ENCODE measurements at places on chromosomes 11 and 22.

DNA sequence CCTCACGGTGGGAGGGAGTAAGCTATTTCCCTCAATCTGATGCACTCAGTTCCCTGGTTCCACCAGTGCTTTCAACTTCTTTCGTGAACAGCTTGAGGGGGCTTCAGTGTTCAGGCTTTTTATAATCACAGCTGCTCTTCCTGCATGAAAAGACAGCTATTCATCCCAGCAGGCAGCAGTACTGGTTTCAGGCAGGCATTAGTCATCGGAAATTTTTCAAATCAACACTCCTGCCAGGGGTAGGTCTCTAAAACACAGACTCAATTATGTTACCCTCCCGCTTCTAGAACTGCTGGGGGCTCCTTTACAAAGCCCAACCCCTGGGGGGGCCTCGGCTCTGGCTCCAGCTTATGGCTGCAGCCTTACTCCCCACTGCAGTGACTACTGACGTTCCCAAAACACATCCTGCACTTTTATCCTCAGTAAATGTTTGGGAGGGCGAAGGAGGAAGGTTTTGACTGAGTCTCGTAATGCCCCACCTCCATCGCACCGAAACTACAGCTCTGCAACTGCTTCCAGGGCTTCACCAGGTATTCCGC is 5.8 kb downstream of the POLDIP3 start:
- DNase-seq: no peak

DNA sequence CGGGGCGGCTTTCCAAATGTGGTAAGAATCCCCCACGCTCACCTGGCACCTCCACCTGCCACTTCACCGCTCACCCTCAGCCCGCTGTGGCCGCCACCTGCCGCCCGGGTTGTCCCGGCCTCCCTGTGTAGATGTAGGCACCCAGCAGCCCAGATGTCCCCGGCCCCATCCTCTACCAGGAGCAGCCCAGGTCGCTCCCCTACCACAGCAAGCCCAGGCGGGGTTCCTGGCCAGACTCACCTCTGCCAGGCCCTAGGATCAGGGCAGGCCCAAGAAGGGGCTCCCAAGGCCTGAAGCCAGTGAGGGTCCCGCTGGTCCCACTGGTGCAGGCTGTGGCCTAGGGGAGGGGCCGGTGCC is 27.4 kb downstream of the MOB2 start:
- no peak for DNase-seq

GRCh38 chr11:44835296-44835695 is 108.5 kb downstream of the TSPAN18 start:
- no peak for DNase-seq

- no peak for DNase-seq
Measured at GRCh38 chr11:78040691-78041379, 17.8 kb upstream of the KCTD14 start.

- DNase-seq: no peak
Measured at GRCh38 chr22:19477321-19478044, 1.5 kb downstream of the UFD1 start.

- DNase-seq: no peak
Measured at GRCh38 chr11:12446863-12447262, 69.5 kb downstream of the PARVA start.

DNA sequence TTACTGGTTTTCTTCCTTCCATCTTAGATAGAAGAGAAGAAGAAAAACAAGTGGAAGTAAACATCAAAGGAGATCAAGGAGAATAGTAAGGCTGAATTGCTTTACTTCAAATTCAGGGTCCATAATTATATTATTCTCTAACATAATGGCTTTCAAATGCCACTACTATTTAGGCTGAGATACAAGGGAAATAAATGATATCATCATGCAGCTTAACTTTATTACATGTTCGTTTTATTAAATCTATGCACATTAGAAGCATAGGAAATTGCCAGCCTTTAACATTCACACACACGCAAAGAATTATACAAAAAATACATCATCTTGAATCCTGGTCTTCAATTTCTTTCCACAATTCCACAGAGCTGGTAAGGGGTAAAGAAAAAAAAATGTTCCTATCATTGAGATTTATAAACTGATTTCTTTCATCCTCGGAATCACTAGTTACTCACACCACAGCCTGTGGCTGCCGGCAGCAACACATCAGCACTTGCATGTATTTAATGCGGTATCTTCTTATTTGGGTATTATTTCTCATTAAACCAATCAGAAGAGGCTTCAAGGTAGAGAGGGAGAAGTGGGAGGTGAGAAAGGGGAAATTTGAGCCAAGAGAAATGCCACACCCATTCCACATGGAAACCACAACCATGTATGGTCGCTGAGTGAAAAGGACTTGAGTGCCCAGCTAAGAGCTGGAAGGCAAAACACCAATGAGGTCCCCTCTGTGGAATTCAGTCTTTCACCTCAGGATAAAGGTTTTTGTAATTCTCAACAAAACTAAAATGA is 26.3 kb downstream of the SYTL2 start:
- no peak for DNase-seq

GRCh38 chr11:20013346-20014066 is 146.8 kb downstream of the DBX1 start:
- DNase-seq: peak; percentile 56

DNA sequence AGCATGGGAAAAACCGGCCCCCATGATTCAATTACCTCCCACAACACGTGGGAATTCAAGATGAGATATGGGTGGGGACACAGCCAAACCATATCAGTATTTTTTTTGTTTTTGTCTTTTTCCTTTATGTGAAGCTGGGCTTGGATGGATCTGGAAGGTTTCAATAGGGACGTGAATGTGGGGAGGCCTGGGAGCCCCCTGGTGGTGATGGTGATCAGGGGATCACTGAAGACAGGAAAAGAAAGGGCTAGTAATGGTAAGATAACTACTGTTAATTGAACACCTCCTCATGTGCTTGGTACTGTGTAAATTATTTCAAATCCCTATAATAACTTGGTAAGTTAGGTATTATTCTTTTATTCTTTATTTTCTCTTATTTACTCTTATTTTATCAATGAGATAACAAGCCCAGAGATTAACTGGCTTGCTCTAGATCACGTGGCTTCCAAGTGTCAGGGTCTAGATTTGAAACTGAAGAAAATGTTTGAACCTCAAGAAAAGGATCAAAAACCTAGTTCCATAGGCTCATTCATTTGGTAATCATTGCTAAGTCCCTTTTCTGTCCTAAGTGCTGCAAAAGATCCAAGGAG is 364.2 kb downstream of the TENM4 start:
- no peak for DNase-seq

- no peak for DNase-seq
Measured at GRCh38 chr11:10267821-10268220, 26.2 kb downstream of the SBF2 start.

DNA sequence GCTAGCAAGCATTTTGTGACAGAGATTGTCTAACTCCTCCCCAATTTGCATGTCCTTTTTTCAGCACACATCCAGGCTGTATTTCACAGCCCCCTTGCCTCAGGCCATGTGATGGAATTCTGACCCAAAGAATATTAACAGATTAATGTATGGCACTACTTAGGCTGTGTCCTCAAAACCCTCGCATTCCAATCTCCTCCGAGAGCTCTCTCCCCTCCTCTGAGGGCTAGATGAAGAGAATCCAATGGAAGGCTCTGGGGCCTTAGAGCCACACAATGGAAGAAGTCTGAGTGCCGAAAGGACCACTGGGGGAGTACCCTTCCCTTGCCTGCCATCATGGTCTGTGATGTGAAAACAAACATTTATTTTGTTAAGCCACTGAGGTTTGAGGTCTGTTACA is 13.7 kb upstream of the NNMT start:
- no peak for DNase-seq

GRCh38 chr11:47464483-47464882 is 15.5 kb upstream of the RAPSN start:
- DNase-seq: peak; percentile 60

GRCh38 chr11:25094085-25094802 is 597.4 kb downstream of the LUZP2 start:
- DNase-seq: no peak

GRCh38 chr11:7533199-7534041 is 19.6 kb downstream of the PPFIBP2 start:
- DNase-seq: peak; percentile 33

GRCh38 chr11:30873924-30874610 is 287.9 kb upstream of the MPPED2 start:
- no peak for DNase-seq

DNA sequence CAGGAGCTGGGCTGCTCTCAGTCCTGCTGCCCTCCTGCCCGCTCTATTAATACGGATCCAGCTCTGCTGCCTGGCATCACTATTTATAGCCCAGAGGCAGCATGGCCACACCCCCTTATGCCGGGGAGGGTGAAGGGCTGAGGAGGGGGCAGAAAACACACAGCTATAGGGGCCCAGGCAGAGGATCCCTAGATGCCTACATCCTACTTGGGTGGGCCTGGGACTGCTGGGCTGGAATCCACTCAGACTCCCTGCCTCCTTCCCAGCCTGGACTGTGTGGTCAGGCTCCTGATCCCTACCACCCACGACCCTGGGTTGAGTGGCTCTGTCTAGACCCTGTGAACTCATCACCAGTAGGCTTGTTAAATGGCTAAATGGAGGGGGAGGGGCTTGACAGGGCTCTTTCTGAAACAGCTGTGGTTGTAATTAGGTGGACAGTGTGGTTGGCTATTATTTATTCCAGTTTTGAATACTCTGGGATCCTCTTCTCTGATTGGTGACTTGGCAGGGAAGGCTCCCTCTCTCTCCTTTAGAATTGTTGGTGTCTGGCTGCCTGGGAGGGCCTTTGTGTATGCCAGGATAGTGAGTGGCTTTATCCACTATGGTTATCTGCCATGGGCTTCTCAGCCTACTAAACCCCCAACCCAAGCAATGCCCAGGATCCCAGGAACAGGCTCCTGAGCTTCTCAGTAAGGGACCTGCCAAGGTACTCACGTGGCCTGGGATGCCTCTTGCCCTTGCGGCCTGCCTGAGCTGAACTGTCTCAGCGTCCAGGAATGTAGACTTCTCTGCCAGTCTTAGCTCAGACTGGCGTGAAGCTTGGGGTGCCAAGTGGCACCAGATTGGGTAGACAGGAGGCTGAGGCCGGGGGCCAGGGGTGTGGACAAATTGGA is 15.2 kb downstream of the PHLDB1 start:
- DNase-seq: peak; percentile 69

DNA sequence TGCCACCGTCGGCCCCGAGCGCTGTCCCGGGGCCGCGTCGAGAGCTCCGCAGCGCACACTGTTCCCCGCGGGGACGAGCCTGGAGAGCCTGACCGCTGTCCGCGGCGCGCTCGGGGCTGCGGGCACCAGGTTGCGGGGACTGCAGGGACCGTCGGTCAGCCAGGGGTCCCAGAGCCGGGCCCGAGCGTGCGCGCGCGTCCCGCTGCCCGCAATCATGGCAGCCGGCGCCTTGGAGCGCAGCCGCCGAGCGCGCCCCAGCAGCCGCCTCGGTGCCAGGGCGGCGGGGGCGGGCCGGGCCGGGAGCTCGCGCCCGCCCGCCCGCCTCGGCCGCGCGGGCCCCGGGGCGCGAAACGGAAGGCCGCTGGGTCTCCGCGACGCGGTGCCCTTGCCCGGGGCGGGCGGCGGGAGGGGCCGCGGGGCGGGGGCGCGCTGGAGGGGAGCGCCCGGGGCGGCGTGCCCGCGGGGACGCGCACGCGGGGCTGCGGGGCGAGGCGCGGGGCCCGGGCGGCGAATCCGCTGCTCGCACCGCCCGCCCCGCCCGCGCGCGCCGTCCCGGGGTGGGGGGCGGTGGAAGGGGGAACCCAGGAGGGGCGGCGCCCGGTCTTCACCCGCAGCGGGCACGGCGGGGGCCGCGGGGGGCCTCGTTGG is 79.4 kb upstream of the PPARA start:
- DNase-seq: peak; percentile 71

DNA sequence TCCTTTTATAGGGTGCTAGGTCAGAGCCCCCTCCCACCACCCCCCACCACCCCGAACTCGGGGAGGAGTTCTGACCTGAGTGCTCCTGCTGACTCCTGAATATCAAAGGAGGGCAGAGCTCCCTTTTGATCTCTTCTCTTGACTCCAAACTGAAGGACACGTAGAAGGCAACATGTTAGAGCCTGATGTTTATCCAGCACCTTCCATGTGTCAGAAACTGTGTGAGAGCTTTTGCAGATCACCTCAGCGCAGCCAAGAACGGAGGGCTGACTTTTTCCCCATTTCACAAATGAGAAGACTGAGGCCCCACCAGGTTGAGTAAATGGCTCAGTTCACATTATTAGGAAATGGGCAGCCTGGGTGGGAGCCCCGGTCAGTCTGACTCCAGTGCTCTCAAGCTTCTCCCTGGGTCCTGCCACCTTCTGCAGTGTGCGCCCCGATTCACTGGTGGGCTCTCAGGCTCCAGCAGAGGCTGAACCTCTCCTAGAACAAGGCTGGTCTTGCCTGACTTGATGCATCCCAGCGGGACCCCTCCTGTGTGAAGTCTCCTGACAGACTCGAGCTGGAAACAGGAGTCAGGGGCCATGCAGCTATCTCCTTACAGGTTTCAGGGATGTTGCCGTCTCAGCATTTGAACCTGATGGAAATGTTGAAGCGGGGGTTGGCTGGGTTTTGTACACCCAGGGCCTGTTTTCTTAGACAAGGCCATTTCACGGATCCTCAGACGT is 98.5 kb downstream of the TSPAN18 start:
- DNase-seq: no peak

GRCh38 chr11:119727523-119728151 is 1.4 kb downstream of the NECTIN1 start:
- DNase-seq: peak; percentile 36

- DNase-seq: no peak
Measured at GRCh38 chr11:11884774-11885481, 43.2 kb downstream of the USP47 start.

- DNase-seq: no peak
Measured at GRCh38 chr11:69437001-69437875, 44.2 kb upstream of the LINC01488 start.

- no peak for DNase-seq
Measured at GRCh38 chr11:121412711-121413415, 39.3 kb upstream of the SORL1 start.

DNA sequence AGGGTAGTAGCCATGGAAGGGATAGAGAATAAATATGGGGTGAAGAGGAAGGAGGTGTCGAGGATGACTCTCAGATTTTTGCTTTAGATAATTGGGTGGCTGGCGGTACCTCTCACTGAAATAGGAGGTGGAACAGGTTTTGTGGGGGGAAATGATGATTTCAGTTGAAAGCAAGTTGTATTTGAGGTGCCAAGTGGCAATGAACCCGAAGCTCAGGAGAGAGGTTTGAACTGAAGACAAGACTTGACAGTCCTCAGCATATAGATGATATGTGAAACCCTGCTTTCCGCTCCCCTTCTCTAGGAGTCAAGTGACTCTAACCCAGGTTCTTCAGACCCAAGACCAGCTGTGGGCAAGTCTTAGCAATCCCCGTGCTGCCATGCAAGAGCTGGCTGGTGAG is 33.7 kb downstream of the RRP8 start:
- no peak for DNase-seq

GRCh38 chr22:35572556-35572955 is 31.9 kb downstream of the RASD2 start:
- no peak for DNase-seq

Measured in NCI-H2029 (cell line).